ENCODE measurements at places on chromosomes 7 and 10.

DNA sequence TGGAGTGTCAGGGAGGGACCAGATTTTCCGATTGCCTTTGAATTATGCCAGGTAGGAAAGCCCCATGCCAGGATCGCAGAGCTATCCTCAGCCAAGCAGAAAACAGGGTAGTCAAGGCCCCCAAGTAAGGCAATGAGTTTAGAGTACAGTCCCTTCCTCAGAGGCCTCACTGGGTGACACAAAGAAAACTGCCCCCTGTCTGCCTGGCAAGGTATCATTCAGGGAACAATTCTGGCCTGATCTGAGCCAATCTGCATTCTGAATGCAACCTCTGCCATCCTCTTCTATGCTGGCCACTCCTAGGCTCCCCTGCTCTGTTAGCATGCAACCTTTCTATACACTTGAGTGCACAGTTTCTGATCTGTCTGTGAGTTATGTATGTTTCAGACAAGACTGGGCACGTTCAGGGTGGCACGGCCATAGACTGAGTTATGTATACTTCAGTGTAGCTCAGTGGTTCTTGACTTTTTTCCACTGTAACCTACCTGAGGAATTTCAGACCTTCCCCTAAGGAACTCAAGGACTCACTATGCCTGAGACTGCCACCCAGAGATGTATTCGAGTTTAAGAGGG, 336.8 kb downstream of the PLXNA4 start:
- DNase-seq = no peak

GRCh38 chr7:20778063-20778721, 8.5 kb downstream of the SP8 start:
- peak; percentile 32 for DNase-seq

DNA sequence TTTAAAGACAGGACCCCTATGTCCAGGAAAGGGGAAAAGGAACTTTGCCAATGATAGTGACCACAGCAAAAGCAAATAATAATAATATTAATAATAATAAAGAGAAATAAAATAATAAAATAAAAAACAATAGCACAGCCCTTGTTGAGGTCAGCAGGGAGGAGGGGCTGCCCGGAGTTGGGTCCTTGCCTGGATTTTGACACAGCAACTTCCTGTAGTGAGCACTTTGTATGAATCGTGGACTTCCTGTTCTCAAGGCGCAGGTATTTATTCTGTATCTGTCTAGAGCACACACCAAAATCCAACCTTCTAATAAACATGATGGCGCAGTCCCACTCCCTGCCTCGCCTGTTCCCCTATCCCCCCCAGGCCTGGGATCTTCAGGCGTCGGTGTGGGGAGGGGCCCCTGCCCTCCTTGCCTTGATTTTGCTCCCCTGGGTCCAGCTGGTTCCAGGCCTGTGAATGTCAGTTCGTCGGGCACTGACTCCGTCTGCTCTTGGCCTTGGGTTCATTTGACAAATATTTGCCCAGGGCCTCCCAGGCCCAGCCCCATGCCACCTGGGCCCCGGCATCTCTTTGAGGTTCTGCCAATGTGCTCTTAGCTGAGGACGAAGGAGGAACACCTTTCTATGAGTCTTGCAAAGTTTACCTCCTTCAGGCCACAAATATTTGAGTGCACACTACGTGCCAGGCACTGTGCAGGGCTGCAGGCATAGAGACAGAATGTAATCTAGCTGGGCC, 13.9 kb downstream of the TRIM8 start:
- DNase-seq = no peak

GRCh38 chr7:145156834-145157233, 321.0 kb upstream of the TPK1 start:
- no peak for DNase-seq

- DNase-seq = no peak
Observed at GRCh38 chr10:114957673-114958072, 19.7 kb downstream of the TRUB1 start.

DNA sequence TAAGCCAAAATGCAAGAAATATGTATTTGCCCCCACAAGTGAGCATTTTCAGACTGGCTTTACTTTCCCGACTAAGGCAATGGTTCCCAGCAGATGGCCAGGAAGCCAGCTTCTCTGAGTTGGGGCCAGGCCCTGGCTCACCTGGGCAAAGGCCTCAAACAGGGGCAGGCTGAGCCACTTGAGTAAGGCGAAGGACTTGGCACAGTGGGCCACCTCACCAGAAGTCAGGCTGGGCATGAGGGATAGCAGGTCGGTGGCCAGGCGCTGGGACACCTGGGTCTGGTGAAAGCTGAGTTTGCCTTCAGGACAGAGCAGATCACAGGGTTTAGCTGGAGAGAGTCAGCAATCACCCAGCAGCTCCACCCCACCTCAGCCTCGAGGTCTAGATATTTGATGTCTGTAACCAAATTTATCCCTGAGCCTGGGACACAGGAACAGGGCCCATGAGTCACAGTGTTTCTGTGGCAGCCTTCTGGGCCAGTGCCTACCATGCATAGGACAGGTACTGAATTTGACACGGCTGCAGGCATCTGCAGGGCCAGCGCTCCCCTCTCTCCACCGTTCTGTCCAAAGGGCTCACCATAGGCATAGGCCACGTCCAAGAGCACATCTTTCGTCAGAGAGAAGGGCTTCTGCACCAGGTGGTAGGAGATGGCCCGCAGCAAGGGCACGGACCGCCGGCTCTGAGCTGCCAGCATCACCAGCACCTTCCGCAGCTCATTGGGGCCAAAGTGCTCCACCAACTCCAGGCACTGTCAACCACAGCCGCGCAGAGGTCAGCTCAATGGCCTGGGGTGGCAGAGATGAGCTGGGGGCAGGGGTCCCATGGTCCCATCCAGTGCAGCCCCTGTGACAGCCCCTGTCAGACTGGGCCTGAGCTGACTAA, 7.3 kb downstream of the TBRG4 start:
- DNase-seq = no peak

- no peak for DNase-seq
Observed at GRCh38 chr7:94057955-94058354, 53.8 kb upstream of the BET1 start.

- DNase-seq = no peak
Observed at GRCh38 chr10:77943121-77943901, 16.8 kb upstream of the DLG5 start.

GRCh38 chr7:2201686-2202360, 30.9 kb downstream of the MAD1L1 start:
- no peak for DNase-seq

GRCh38 chr7:75881436-75882095, 2.7 kb downstream of the RHBDD2 start:
- DNase-seq = no peak

GRCh38 chr10:118458957-118459641, 117.0 kb upstream of the FAM204A start:
- DNase-seq = no peak

- DNase-seq = no peak
Observed at GRCh38 chr10:119452396-119452795, 90.1 kb downstream of the RGS10 start.

- DNase-seq = no peak
Observed at GRCh38 chr7:288671-289101, 1.3 kb upstream of the FOXL3 start.

GRCh38 chr10:73989594-73990150, 8.2 kb upstream of the VCL start:
- DNase-seq = no peak

GRCh38 chr7:21430575-21430954, 2.7 kb downstream of the SP4 start:
- DNase-seq = no peak

Data from SHP77 treated with DMSO at 0.1 percent for 48 hours (cell line).